Posterior cingulate gyrus (tissue), 11 donors: ENCODE measurements at places on chromosomes 3 and 15.

GRCh38 chr15:88341006-88341405, 84.5 kb upstream of the NTRK3 start:
- DNase-seq: no peak

- DNase-seq: no peak
These were observed 1010.0 kb downstream of the SQOR start for GRCh38 chr15:46644501-46645481.

- DNase-seq: no peak
These were observed 3.6 kb downstream of the VGLL4 start for GRCh38 chr3:11640009-11640673.

DNA sequence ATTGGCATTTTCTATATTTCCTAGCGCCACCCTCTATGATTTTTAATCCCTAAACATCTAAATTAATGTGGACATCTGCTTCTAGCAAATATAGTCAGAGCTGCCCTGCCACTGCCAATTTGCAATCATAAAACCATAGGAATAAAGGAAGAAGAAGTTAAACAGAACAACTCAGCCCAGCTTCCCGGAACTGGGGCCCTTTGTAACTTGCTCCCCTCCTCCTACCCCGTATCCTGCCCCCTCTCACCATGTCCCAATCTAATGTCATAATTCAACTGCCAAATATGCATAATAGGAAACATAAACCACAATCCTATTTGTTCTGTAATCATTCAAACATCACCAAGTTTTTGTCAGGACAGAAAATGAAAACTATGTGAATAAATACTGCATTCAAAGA, 74.4 kb upstream of the ACP3 start:
- DNase-seq: no peak

DNA sequence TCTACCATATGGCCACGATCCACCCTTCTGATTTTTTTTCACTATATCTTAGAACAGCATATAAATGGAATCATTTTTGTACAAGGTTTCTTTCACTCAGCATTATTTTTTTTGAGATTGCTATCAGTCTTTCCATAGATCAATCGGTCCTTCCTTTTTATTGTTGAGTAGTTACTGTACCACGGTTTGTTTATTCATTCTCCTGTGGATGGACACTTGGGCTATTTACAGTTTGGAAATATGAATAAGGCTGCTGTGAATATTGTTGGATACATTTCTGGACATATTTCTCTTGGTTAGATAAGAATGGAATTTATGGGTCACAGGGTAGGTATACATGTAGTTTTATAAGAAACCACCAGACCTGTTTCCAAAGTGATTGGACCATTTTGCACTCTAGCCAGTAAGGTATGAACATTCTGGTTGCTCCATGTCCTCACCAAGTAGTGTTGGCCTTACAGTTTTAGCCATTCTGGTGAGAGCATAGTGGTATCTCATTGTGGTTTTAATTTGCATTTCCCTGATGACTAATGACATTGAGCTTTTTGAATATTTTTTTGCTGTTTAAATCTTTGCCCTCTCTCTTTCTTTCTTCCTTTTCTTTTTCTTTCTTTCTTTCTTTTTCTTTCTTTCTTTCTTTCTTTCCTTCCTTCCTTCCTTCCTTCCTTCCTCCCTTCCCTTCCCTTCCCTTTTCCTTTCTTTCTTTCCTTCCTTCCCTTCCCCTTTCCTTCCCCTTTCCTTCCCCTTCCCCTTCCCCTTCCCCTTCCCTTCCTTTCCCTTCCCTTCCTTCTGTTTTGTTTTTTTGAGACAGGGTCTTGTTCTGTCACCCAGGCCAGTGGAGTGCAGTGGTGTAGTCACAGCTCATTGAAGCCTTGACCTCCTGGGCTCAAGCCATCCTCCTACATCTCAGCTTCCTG, 49.2 kb downstream of the LRRK1 start:
- no peak for DNase-seq

- no peak for DNase-seq
These were observed 256.7 kb upstream of the ICE2 start for GRCh38 chr15:60735559-60736047.

- no peak for DNase-seq
These were observed 47.1 kb upstream of the MAPKBP1 start for GRCh38 chr15:41727143-41727542.
